Activated CD4-positive, alpha-beta T cell treated with anti-CD3 and anti-CD28 coated beads, Interleukin-2, amount 50 U/mL, for 48 hours (primary cell): ENCODE measurements at places on chromosomes 1 and 21.

GRCh38 chr1:36095760-36096405 lies 7.2 kb downstream of the ADPRS start:
- DNase-seq, result no peak

- no peak for DNase-seq
These were observed 93.9 kb downstream of the ST3GAL3 start for GRCh38 chr1:43801203-43801602.

GRCh38 chr1:239301251-239301650 lies 85.1 kb upstream of the CHRM3 start:
- no peak for DNase-seq

GRCh38 chr1:59415881-59416280 lies 119.0 kb downstream of the FGGY start:
- DNase-seq, result no peak

GRCh38 chr1:224727351-224728289 lies 111.5 kb downstream of the CNIH3 start:
- no peak for DNase-seq

GRCh38 chr1:172895761-172896160 lies 155.0 kb downstream of the TNFSF18 start:
- no peak for DNase-seq

DNA sequence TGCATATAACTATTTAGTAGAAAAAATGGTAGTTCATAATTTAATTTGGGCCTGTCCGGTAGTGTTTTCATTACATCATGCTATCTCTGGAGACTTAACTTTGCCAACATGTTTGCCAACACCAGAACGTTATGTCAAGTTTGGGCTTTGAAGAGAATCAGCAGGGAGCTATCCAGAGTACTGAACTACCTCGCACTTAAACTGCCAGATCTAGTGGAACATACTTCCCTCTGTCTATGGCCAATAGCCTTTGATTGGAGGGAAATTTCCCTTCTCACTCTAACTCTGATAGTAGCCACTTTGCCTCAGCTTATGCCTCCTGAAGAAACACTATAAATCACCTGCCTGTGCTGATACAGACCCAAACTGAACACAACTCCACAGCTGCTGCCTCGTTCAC lies 10.0 kb downstream of the LRRC53 start:
- no peak for DNase-seq

GRCh38 chr1:81650776-81651175 lies 150.0 kb upstream of the ADGRL2 start:
- no peak for DNase-seq

GRCh38 chr1:44347280-44347679 lies 7.8 kb downstream of the ERI3 start:
- no peak for DNase-seq

- no peak for DNase-seq
These were observed 1.5 kb upstream of the AKNAD1 start for GRCh38 chr1:108858230-108858950.

DNA sequence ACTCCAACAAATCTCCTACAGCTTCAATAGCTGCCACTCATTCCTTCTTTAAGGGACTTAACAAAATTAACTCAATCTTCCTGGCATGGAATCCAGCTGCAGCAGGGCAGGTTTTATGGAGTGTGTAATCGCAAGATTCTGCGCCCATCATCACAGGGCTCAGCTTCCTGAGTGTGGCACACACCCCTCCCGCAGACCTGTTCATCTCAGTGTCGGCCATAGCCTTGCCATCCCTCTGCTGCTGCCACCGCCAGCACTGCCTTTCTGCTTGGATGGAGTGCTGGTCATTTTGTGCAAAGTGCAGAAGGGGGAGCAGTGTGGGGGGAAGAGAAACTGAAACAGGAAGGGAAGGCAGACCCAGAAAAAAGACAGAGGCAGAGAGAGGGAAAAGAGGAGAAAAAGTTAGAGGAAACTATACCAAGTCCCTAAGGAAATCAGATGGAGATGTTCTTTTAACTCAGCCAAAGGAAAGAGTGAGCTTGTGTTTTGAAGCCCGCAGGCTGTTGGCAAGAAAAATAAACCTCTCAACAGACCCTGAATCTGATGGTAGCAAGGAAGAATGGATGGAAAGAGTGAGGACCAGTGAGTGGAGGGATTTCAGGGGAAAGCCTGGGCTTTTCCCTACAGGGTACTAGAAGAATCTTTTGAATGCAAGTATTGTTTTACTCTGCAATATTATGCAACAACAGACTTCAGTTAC lies 324.2 kb downstream of the SEC16B start:
- no peak for DNase-seq

GRCh38 chr1:203128716-203129500 lies 1.4 kb downstream of the ADORA1 start:
- DNase-seq, result no peak

- DNase-seq, result no peak
These were observed 71.1 kb upstream of the FGGY start for GRCh38 chr1:59225594-59226316.

- no peak for DNase-seq
These were observed 217.3 kb upstream of the SGIP1 start for GRCh38 chr1:66316464-66317247.

DNA sequence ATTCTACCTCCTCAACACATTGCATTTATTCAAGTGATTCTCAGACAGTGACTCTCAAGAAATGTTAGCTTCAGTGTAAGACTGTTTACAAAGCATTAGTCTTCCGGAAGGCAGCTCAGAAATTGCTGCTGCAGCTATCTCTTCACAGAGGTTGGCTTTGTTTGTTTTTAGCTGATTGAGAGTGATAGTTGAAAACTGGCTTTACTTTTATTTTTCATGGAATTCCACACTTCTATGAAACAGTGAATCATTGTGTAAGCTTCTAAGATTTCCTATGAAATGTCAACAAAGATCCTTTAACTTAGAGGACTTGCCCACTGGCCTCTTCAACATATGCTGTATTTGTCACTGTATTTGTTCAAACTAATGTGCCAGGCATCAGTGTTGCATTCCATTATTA lies 121.3 kb downstream of the TNNI3K start:
- no peak for DNase-seq

DNA sequence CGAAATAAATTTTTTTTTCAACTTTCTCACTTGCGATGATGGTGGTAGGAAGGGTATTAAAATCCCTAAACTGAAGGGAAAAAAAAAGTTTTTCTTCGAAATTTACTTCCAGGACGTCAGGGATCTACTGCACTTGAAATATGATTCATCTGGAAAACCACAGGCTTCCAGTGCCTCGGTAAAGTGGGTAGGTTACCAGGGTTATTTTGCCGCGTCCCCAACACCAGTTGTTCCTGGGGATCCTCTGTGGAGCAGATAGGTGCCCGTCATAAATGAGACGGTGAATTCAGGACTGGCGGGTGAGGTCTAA lies 773 bp downstream of the RABIF start:
- no peak for DNase-seq

DNA sequence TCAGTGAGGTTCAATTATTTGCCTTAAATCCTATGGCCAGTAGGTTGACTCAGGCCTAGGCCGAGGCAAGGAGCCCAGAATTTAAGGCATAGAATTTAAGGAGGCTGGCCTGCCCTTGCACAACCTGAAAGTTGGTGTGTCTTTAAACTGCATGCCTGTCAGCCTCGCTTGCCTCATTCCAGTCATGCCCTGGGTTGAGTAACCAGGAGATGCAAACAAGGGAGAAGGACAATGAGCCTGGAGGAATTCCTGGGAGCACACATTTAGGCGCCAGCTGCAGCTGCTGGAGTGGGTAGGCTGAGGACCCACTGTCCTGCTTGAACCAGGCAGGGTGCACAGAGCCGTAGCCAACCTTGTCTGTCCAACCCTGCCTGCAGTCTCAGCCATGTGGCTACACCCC lies 11.7 kb downstream of the CD2 start:
- DNase-seq, result peak; percentile 47

GRCh38 chr1:235998812-235999211 lies 66.1 kb downstream of the NID1 start:
- DNase-seq, result peak; percentile 59

DNA sequence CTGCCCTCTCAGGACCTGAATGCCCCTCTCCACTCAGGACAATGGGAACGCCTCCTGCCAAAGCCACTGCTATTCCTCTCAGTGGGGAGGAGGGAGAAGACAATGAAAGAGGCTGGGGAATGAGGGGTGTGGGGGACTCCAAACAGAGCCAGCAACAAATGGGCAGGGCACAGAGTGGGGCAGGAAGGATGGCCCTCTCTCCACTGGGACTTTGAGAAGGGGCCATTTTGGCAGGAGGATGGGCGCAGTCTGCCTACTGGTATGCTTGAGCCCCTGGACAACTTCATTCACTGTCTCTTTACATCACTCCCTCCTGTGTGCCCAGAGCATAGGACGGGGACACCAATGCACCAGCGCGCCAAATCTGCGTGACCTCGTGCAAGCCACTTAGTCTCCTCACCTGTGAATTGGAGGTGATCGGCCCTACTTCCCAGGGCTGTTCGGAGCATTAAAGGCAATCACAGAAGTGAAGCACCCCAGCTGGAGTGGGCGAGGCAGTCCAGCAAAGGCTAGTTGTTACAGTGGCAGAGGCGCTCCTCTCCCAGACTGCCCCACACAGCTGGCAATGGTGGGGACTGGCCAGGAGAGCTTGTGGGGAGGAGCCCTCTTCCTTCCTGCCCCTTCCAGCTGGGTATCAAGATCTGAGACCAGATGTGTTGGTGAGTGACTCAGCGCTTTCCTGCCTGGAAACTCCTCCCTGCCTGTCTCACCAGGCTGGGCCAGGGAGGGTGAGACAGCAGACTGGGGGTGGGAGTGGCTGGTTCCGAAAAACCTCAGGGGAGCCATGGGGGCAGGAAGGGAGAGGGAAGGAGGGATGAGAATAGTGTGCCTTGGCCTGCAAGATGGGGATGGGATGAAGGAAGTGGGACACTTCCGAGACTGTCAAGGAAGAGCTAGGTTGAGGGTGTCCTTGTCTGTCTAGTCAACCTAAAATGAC lies 22.4 kb upstream of the SYNC start:
- DNase-seq, result peak; percentile 37

- DNase-seq, result no peak
These were observed 63.0 kb downstream of the ATP1A1 start for GRCh38 chr1:116435806-116436610.

GRCh38 chr1:84377480-84378095 lies 20.7 kb upstream of the DNASE2B start:
- no peak for DNase-seq

DNA sequence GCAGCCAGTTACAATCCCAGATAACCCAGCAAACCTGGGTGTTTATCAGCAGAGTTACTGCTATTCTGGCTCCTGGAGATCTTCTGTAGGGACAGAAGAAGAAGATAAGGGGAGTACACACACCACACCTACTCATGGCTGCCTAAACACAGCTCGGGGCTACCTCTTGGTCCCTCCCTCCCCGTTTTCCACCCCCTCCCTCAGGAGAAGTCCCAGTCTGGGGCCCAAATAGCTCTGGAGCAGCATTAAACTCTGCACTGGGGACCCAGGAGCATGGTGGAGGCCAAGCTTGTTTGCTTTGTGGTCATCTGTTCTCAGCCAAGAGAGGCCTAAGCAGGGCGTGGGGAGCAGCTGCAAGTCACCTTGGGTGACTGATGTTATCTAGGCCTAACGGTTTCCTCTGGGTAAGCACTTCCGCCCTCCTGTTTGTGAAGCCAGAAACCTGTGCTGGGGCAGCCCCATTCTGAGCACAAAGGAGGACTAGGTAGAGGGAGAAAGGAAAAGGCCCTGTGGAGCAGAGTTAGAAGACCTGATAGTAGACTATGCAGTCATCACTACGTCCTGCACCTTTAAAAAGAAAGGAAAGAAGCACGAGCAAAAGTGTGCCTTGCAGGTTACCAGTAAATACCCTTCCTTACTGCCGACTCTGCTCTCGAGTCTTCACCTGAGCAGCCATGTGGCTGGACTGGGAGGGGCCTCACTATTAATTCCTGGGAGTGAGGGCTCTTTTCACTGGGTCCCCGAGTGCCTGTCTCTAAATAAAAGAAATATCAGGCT lies 2.0 kb upstream of the RCSD1 start:
- peak; percentile 77 for DNase-seq

- no peak for DNase-seq
These were observed 97.4 kb upstream of the DUSP10 start for GRCh38 chr1:221839321-221839720.

GRCh38 chr1:42958488-42959319 lies at the start of gene SLC2A1:
Gene SLC2A1 (minus strand): TSS chr1:42958868. CDS start chr1:42958651, 217 bp downstream.
- DNase-seq, result peak; percentile 97

GRCh38 chr1:58047265-58047858 lies 499.2 kb downstream of the OMA1 start:
- DNase-seq, result peak; percentile 18

GRCh38 chr1:89767618-89768017 lies 53.2 kb upstream of the LRRC8D start:
- no peak for DNase-seq

- DNase-seq, result peak; percentile 24
These were observed 429 bp downstream of the SRRM1 start for GRCh38 chr1:24643363-24644099.

DNA sequence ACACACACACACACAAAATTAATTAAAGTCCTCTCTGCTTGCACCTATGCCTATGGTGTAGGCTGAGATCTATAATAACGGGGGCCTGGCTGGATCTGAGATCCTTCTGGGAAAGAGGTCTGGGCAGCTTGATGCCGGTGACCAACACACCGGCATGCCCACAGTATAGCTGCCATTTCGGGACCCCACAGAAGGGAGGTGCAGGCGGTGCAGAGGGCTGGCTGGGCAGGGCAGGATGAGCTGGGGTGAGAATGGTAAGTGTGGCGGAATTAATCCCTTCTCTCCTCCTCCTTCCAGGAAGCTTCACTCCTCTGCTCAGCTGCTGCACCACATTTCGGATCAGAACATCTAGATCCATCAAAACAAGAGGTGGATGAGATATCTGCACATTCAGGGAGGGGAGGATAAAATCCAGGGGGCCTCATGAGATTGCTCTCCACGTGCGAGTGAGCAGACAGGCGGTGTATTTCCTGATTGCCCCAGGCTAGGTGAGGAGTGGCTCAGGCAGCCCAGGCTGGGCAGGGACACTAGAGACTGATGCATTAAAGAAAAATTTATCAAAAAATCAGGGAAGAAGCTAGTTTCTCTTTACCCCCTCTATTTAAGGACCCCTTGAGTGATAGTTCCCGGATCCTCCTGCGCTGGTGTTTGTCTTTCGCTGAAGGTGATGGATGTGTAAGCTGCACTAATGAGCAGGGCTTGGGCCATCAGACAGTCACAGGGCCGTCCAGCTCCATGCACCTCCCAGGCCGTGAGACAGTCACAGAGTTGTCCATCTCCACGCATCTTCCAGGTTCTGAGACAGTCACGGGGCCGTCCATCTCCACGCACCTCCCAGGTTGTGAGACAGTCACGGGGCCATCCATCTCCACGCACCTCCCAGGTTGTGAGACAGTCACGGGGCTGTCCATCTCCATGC lies 449.9 kb downstream of the PTPRU start:
- no peak for DNase-seq

DNA sequence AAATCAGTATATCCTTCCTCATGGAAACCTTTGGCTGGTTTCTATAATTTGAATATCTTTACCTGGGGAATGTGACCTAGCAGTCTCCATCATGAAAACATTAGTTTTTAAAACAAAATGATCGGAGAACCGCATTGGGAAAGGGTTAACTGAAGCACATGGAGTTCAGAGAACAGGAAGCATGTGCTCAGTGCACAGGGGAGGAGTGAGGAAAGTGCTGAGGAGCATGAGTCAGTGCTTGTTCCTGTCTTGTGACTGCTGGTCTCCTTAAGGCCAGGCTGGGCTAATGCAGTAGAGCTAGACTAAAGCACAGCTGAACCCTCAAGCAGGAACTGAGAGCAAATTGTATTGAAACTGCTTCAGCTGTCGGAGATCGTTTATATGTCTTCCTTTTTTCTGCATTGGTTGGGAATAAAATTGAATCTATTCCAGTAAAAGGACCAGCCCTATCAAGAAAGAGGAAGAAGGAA lies 5.8 kb downstream of the IFI16 start:
- DNase-seq, result peak; percentile 64
